HT-29 (cell line): ENCODE measurements at places on chromosomes 16 and 17. TPM values are rescaled to one million over a fixed set of nuclear protein-coding genes. Genes with fewer than 3 reads are reported as not detected.

Gene CALB2
- total RNA-seq: 62.7 and 68.8 TPM in 2 replicates

Gene RSL1D1
- total RNA-seq: 44.6 and 47.1 TPM in 2 replicates

Gene EXOC3L1
- 0.29 and 0.74 TPM in 2 replicates for total RNA-seq

Gene C1QTNF8
- 0.10 TPM in 1 of 2 replicates, not detected in the other for total RNA-seq

Gene IRX3
- total RNA-seq: not detected in 2 replicates

Gene NOD2
- total RNA-seq: not detected in 2 replicates

Gene CES5A
- total RNA-seq: not detected in 2 replicates

Gene ERI2
- 11.9 and 17.8 TPM in 2 replicates for total RNA-seq

Gene KCTD2
- 8.9 and 9.2 TPM in 2 replicates for total RNA-seq

Gene PRAC1
- not detected in 2 replicates for total RNA-seq

Gene MT4
- total RNA-seq: not detected in 2 replicates

Gene FAM20A
- total RNA-seq: not detected in 2 replicates

Gene CA4
- total RNA-seq: 0.10 TPM in 1 of 2 replicates, not detected in the other

Gene G6PC1
- not detected in 2 replicates for total RNA-seq

Gene ARMC7
- total RNA-seq: 18.3 and 18.8 TPM in 2 replicates

Gene KIF2B
- not detected in 2 replicates for total RNA-seq

Gene C17orf50
- total RNA-seq: not detected in 2 replicates

Gene CTDNEP1
- 32.8 and 51.4 TPM in 2 replicates for total RNA-seq

Gene MYCBPAP
- total RNA-seq: not detected in 2 replicates

Gene MYLK3
- total RNA-seq: 0.21 and 0.53 TPM in 2 replicates

Gene C17orf67
- total RNA-seq: 0.81 and 1.7 TPM in 2 replicates

Gene STH
- total RNA-seq: not detected in 2 replicates

Gene SOST
- total RNA-seq: not detected in 2 replicates

Gene ENPP7
- not detected in 2 replicates for total RNA-seq

Gene PRR35
- 0.08 TPM in 1 of 2 replicates, not detected in the other for total RNA-seq

Gene LDHD
- 0.08 and 1.4 TPM in 2 replicates for total RNA-seq

Gene NTN1
- 0.03 and 0.10 TPM in 2 replicates for total RNA-seq

Gene PPY
- total RNA-seq: not detected in 2 replicates

Gene CORO1A
- total RNA-seq: 7.6 and 10.1 TPM in 2 replicates

Gene C17orf107
- total RNA-seq: 0.97 and 1.4 TPM in 2 replicates

Gene HYDIN
- total RNA-seq: 0.10 and 0.46 TPM in 2 replicates

Gene LPO
- not detected in 2 replicates for total RNA-seq

Gene DUSP14
- 64.2 and 71.4 TPM in 2 replicates for total RNA-seq

Gene INPP5K
- 51.5 and 75.5 TPM in 2 replicates for total RNA-seq

Gene TBC1D26
- not detected in 2 replicates for total RNA-seq

Gene CLDN6
- total RNA-seq: not detected in 2 replicates

Gene TPSD1
- not detected in 2 replicates for total RNA-seq

Gene KRT39
- total RNA-seq: not detected in 2 replicates

Gene GLTPD2
- not detected in 2 replicates for total RNA-seq

Gene CCL16
- not detected in 2 replicates for total RNA-seq
